Stimulated activated CD8-positive, alpha-beta memory T cell treated with anti-CD3 and anti-CD28 coated beads, Interleukin-2, amount 100 ng/mL, for 1 hour (primary cell): ENCODE measurements at places on chromosomes 2 and 18.

DNA sequence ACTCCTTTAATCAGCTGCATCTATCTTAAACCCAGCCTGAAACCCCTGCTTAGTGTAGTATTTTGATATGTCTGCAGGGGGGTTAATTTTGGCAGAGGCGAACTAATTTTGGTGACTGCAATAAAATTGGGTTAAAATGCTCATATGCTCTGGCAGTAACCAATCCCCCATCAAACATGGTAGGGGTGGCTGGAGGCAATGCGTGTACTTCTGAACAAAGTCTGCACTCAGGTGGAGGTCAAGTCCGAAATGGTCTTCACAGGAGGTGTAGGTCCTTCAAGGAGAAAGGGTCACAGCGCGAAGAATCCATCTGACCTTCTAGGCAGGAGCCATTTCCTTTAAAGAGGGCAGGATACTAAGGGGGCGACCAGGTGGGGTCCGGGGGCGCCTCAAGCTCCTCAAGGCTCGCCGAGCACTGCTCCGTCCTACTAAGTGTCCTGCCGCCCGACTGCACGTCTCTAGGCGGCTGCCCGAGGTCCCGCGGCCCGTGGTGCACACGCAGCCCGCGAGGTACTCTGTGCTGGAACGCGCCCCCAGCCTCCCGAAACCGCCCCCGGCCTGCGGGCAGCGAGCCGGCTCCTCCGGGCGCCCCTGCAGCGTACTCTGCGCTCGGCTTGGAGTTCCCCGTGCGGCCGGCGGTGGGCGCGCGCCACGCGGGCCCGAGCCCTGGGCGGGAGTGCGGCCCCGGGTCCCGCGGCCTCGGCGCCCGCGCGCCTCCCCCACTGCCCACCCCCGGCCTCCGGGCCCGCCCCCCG is 1.7 kb upstream of the LDLRAD4 start:
- DNase-seq: no peak

DNA sequence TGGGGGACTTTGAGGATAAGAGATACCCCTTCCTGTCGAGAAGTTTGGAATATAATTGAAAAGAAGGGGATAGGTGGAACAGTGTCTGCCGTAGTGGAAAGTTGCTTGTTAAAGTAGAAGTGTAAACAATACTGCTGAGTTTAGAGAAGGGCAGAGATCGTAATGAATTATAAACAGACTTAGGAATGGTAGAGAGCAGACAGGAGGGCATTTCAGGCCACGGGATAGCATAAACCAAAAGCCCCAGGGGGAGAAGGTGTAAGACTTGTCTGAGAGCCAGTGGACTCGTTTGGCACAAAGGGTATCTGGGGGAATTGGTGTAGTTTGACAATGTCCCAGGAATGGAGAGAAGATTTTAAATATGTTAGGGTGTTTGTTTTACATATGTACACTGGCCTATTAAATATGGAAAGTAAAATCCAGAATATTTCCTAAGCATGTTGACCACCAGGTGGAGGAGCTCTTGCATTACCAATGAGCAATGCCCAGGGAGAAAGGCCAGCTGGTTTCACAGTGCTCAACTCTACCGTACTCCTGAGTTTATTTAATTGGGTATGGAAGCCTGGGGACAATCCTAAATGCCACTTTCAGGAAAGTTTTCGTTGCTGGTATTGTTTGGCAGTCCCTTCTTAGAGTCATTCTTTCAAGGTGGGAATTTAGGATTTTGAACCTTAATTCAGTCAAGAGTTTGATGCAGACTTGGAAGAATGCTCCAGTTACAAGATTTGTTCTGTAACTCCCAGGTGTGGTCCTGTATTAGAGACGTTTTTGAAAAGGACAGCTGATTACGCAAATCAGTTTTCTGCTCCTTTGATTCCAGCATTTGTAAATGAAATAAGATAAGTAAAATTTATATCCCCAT is 7.5 kb downstream of the COPS8 start:
- no peak for DNase-seq

DNA sequence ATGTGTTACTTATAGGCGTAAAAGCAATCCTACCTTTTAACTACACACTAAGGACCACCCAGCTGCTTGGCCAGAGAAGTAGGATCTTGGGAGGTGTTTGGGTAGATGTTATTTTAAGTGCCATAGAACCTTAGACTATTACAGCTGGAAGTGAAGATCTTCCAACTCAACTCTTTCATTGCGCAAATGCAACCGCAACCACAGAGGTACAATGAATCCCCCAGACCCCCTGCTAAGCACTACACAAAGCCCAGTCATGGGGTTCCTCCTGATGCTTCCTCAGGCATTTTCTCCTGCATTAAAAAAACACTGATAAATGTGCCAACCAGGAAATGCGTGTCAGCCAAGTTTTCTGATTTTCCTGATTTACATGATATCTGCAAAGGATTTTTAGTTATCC is 246.0 kb downstream of the LRRTM1 start:
- DNase-seq: no peak

DNA sequence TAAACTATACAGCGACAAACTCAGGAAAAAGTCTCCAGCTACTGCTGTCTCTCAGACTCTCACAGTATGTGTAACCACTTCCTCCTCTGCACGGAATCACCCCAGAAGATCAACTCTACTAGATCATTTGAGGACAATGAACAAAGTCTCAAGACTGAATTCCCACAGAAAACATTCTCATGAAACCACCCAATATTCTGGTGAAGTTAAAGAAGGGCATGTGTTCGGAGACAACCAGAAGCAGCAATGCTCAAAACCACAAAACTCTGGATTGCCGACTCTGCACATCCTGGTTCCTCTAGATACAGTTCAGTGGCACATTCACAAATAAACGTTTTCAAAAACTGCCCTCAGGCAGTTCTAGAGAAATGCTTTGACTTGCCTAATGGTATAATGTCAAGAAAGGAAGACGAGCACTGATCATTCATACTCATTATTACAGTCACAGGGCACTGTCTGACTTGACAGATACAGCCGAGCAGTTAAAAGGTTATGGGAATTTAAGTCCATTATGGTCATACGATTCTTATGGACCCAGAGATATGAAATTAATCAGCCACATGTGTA is 91.9 kb upstream of the STK17B start:
- DNase-seq: no peak

GRCh38 chr2:152542995-152543481 is 174.2 kb downstream of the PRPF40A start:
- no peak for DNase-seq

GRCh38 chr2:48066000-48066399 is 159.7 kb upstream of the FBXO11 start:
- DNase-seq: no peak

GRCh38 chr18:43054815-43055519 is 60.5 kb downstream of the RIT2 start:
- no peak for DNase-seq

- no peak for DNase-seq
Measured at GRCh38 chr18:62717169-62717924, 2.0 kb downstream of the PHLPP1 start.

DNA sequence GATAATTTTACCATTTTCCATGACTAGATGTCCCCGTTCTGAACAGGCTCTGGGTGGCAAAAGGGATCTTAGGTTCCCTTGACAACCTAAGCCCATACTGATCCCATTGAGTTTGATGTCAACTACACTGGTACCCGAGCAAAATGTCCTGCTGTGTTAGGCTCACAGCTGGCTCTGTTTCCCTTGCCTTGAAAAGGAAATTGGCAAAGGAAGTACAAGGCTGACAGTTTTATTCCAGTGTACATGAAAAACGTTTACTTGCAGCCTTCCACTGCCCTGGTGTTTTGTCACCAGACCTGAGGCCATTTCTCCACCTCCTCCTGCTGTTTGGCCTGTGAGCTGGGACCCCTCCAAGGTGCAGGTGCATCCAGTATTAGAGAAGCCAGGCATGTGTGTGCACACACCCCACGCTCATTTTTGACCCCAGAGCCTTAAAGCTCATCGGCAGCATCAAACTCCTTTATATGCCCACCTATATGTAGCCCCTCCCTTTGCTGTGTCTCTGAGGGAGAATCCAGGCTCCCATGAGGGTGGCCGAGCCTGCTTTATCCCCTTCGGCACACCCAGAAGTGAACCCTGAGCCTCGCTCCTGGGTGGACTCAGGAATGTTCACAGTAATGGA is 171.3 kb downstream of the NDUFA10 start:
- DNase-seq: no peak

DNA sequence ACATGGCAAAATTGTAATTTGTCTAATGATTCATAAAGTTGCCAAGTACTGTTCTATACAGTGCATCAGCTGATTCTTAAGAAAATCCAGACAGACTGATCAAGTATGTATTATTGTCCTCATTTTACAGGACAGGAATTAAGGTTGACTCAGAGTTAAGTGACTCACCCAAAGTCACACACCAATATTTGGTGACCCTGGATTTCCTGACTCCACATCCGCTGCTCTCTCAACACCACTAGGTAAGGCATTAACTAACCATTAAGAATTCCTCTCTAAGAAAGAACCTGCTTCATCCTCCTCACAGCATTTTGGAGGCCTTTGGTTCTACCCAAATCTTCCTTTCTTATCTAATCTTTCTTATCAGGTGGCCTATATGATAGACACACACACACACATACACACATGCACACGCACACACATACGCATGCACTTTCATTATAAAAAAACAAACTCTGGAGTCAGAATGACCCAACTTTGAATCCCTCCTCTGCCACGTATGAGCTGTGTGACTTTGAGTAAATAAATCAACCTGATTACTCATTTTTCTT is 150.8 kb downstream of the ANKRD44 start:
- no peak for DNase-seq

GRCh38 chr2:139175510-139175909 is 395.3 kb upstream of the NXPH2 start:
- no peak for DNase-seq

- DNase-seq: no peak
Measured at GRCh38 chr2:3513026-3513810, 6.1 kb downstream of the ADI1 start.

GRCh38 chr2:45765728-45766254 is 114.3 kb downstream of the PRKCE start:
- no peak for DNase-seq

- no peak for DNase-seq
Measured at GRCh38 chr2:50754514-50754913, 277.4 kb downstream of the NRXN1 start.

DNA sequence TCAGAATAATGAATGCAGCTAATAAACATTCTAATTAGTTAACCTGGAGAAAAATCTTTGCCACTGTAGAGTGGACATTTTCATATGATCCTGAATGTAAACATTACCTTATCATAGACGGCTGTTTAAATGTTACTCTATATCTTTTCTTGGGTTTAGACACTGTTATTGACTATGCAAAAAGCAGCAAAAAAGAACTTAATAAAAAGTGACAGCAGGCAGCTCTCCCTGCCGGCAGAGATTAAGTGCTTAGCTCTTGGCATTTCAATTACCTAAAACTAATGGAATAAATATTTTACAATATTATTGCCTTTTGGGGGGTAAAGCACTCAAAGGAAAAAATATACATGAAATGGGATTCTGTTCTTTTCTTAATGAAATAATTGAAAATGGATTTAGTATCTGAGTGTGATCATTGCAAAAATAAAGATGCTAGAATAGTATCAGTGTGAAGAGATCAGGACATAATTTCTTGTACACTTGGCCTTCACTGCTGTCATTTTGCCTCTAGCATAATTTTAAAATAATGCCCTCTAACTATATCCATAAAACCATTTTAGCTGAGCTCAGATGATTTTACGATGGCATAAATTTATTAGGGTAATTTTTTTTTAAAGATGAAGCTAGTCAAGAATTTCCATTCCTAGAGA is 203.4 kb upstream of the DPP10 start:
- no peak for DNase-seq

- no peak for DNase-seq
Measured at GRCh38 chr18:36511791-36512352, 214.4 kb downstream of the FHOD3 start.

- DNase-seq: no peak
Measured at GRCh38 chr2:59276917-59277316, 1035.8 kb upstream of the FANCL start.

DNA sequence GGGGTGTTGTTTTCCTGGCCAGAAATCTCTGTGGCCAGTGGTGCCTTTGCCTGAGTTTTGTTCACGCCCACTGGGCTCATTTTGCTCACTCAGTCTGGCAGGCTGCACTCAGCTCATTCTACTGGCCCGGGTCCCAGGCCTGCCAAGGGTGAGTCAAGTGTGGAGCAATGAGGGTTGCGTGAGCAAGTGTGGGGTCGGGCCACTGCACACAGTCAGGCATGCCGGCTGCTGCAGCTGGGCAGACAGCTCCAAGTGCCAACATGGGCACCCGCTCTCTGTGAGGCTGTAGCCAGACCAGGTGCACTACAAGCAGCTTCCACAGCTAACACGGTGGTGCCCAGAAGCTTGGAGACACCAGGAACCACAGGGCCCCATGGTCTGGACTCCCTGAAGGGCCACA is 801.1 kb upstream of the RAB6C start:
- DNase-seq: no peak

DNA sequence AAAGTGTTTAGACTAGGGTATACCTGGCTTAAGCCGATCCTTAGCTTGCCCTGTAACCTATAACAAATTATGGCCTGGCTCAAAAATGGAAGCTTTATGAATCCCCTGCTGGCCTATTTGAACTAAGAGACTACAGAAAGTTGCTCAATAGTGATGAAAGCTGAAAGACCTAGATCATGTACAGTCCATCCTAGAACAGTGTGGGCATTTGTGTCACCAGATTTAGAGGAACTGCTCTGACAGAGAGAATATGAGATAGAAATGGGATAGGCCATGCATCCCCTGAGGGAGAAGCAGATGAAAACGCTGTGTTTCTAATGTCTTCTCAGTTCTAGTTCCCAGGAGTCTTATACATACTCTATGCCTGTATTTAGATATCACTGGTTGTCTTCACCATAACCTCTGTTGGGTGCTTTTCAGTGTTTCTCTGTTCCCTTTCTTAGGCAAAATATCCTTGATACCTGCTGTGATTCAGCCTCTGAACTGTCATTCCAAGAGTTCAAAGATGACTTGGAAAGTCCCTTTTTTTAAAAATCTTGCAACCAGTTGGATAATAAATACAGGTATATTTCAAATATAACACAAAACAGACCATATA is 246.9 kb upstream of the SLC39A10 start:
- no peak for DNase-seq

GRCh38 chr18:11789716-11790510 is 61.3 kb upstream of the CHMP1B start:
- no peak for DNase-seq
